ENCODE measurements at places on chromosomes 13 and 19.

DNA sequence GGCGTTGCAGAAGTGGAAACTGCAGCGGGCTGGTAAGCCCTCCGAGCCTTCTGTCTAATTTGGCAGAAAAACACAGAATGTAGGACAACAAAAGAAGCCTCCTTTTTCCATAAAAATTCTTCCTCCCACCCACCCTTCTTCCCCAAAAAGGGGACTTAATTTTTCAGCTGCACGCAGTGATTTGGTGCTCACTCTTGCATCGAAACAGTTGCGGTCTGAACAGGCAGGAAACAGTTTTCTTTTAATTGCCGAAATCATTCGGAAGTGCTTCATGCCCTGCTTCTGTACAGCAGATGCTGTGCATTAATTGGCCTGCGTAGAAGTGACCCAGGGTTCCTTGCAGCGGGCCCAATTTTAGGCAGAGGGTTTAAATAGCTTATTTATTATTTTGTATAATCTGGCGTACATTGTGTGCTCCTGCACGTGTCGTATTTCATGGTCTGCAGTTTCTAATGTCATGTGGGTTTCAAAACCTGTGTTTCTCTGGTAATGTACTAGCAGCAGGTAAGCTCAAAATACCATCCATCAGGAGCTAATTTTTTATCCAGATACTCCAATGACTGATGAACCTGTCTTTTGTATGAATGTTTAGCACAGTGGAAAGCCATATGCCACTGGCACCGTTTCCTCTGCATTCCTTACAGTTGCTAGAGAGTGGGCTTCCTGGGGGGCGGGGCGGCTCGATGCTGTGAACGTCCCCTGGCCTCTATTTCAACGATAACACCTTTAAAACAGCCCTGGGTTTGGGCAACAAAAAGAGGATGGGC lies 66.6 kb downstream of the GGACT start:
- DNase-seq: no peak

- DNase-seq: no peak
Measured at GRCh38 chr19:43642531-43642930, 2.9 kb upstream of the CADM4 start.

GRCh38 chr13:91153372-91153771 lies 194.1 kb upstream of the MIR17HG start:
- no peak for DNase-seq

DNA sequence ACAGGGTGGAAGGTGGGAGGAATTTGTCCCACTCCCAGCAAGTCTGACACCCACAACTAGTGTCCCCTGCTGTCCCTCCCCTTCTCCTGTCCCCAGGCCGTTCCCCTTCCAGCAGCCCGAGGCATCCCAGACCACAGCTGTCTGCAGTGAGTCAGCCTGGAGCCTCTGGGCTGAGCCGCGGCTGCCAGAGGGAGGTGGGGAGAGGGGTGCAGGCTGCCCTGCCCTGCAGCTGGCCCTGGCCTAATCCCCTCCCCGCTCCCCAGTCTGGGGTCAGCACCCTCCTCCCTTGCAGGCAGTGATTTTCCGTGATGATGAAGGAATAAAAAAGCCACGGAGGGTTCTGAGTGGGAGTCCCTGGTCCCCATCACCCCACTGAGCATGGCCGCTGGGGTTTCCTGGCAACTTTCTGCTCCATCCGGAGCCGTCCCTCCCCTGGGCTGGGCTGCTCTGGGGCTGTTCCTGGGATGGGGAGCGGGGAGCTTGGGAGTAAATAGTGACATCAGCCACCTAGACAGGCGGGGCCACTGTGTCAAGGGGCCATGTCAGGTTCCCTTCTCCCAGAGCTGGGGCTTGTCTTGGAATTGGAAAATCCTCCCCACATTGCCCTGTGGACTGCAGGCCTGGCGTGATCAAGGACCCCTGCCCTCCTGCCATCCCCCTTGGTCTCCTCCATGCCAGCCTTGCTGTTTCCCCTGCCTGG lies 16.8 kb downstream of the SPC24 start:
- no peak for DNase-seq

DNA sequence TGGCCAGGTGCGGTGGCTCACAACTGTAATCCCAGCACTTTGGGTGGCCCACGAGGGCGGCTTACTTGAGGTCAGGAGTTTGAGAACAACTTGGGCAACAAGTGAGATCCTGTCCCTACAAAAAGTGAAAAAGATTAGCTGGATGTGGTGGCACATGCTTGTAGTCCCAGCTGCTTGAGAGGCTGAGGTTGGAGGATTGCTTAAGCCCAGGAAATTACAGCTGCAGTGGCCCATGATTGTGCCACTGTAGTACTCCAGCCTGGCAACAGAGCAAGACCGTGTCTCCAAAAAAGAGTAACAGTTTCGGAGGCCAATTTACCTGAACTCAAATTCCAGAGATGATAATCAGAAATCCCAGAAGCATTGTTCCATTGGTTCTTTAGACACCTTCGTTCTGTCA lies 4.4 kb downstream of the ZNF473 start:
- DNase-seq: no peak

GRCh38 chr13:111476197-111476596 lies 155.8 kb downstream of the TEX29 start:
- no peak for DNase-seq

DNA sequence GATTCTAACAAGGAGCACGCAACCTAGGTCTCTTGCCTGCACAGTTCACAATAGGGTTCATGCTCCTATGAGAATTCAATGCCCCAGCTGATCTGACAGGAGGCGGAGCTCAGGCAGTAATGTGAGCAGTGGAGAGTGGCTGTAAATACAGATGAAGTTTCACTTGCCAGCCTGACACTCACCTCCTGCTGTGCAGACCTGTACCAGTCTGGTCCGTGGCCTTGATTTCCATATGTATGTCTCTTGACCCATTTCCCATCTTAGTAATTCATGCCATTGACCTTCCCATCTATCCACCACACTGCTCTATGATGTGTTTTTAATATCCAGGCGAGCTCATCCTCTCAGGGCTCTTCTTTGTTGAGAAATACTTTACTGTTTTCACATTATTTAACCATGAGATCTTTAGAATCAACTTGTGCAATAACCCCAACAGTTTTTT lies 95.2 kb downstream of the LRCH1 start:
- no peak for DNase-seq

DNA sequence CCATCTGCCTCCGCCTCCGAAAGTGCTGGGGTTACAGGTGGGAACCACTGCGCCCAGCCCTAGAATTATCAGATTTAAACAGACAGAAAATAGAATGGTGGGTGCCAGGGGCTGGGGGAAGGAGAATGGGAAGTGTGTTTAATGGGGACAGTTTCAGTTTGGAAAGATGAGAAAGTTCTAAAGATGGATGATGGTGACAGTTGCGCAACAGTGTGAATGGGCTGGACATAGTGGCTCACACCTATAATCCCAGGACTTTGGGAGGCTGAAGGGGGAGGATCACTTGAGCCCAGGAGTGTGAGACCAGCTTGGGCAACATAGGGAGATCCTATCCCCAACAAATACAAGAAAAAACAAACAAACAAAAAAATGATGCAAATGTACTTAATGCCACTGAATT lies 15.9 kb downstream of the KANK2 start:
- no peak for DNase-seq

DNA sequence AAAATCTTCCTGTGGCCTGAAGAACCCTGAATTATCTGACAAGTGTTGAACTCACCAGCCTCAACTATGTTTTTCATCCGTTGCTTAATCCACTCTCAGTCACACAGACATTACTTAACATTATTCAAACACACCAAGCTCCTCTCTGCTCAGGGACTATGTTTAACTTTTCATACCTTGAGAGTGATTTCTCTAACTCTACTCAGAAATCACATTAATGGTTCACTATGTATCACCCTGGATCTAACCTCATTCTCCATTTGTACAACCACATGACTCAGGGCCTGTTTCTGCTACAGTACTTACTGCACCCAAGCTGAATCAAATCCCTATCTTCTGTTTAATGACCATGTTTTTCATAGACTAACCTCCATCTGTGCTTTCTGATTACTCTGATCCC lies 553.7 kb upstream of the PRR20A start:
- DNase-seq: no peak

- DNase-seq: no peak
Measured at GRCh38 chr13:58187881-58188280, 556.3 kb downstream of the PCDH17 start.

DNA sequence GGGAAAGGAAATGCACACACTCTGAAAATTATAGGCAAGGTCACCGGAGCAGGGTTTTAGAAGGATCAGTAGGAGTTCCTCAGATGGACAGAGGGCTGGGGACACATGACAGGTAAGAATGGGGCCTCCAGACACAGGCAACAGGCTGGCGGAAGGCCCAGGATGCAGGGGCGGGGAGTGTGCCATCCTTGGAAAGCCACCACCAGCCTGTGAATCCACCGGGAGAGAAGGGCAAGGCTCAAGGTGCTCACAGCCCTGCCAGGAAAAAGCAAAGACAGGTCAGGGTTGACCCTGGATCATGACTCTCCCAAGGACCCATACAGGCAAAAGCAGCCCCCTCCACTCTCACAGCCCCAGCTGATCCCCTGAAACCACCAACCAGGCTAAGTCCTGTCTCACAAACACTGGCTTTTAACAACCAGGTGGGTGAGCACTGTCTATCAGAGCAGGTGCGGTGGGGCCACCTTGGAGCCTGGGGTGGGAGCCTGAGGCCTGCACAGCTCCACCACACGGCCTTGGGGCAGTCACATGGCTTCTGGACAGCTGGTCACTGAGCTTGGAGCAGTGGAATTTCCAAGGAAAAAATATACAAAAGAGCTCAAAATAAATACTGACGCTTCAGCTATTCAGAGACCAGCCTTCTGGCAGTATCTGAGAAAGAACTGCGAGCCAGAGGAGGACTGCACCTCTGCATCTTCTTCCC lies 35.2 kb upstream of the ISYNA1 start:
- DNase-seq: no peak

DNA sequence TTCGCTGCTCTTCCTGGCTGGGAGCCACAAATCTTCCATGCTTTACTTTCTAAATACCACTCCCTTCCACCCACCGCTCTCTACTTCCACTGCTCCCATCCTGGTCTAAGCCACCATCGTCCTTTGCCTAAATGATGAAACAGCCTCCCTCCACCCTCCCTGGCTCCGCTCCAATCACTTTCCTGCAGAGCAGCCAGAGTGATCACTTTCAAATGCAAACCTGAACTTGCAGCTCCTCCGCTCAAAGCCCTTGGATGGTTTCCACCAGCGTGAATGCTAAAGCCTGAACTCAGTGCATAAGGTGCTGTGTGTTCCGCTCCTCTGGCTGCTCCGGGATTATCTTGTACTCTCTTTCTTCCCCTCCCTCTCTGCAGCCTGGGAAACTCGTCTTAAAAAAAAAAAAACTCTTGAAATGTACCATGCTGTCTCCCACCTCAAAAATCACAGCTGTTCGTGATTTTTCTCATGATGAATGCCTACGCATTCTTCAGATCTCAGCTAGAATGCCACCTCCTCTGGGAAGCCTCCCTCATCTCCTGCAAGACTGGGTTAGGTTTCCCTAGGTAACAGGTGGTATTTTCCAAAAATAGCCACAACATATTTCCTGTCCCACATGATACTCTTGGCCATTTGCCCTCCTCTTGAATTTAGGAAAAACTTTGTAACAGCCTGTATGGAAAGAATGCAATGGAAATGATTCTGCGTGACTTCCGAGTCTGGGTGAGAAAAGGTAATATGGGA lies 3.7 kb upstream of the SIN3B start:
- DNase-seq: peak; percentile 38

GRCh38 chr19:17455308-17456123 lies 5.2 kb downstream of the NXNL1 start:
- no peak for DNase-seq

GRCh38 chr19:51366389-51367254 lies 434 bp upstream of the ETFB start:
- DNase-seq: peak; percentile 98

Measured in hippocampal formation (tissue), 2 donors.